ENCODE measurements at places on chromosomes 3 and 15.

DNA sequence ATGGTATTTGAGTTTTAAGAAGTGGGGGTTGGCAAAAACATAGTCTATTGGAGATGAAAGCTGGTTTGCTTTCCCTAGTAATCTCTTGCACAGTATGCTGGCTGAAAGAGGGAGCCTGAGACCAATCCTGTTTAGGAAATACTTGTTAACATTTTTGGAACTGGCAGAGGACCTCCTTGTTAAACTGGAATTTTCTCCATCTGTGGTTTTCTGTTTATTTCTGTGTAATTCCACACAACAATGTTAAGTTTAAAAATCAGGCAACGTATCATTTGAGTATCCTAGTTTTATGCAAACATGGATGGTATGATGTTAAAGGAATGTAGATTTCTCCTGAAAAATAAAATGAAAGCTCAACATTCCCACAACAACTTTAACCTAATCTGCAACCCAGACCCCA, 536.0 kb upstream of the TBL1XR1 start:
- no peaks in the 10 kb centered on the region for H3K27me3 ChIP-seq
- peaks cover 4% of the 10 kb centered on the region for H3K4me1 ChIP-seq
- H3K4me3 ChIP-seq = no peak overlapping the region
- H3K36me3 ChIP-seq = no peaks in the 10 kb centered on the region
- DNase-seq = no peak

DNA sequence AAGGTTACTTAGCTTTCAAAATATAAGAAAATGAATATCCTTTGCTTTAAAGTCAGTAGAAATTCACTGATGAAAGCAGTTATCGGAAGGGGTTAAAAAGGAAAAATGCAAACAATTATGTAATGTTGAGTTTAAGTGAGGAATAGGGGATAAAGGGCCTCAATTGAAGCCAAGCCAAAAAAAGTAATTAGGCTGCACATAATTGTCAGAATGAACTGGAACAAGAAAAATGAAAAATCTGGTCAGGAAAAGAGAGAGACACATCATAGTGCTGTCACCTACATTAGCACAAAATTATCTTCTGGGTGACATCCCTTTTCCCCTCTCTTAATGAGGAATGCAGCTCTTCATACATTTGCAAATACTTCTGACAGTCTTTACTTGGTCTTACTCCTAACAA, 48.8 kb upstream of the PIK3R4 start:
- H3K4me1 ChIP-seq = no peaks in the 10 kb centered on the region
- no peaks in the 10 kb centered on the region for H3K36me3 ChIP-seq
- H3K27ac ChIP-seq = no peak overlapping the region
- no peak for DNase-seq

DNA sequence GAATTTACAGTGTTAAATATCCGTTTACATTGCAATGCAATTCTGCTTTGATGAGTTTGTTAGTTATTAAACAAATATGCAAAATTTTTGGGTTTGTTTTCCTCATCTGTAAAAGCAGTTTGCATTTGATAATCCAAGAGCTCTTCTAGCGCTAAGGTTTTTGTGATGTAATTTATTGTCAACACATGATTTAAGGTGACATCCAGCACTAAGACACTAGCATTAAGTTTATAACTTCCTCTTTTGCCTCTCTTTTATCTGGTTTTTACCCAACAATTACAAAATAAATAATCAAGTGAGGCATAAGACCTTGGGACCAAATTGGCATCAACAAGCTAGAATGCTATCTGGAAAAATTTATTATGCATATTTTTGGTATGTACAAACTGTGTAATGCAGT, 969 bp upstream of the DNAJC19 start:
- H3K27me3 ChIP-seq = no peaks in the 10 kb centered on the region
- peak overlapping the region; percentile 72 for H3K4me3 ChIP-seq
- no peaks in the 10 kb centered on the region for H3K36me3 ChIP-seq
- peak overlapping the region; percentile 89 for H3K27ac ChIP-seq

GRCh38 chr3:9897408-9898372, 5.0 kb upstream of the IL17RE start:
- no peak overlapping the region for H3K4me3 ChIP-seq
- H3K36me3 ChIP-seq = no peaks in the 10 kb centered on the region
- peak overlapping the region; percentile 31 for H3K27ac ChIP-seq
- DNase-seq = no peak
- H3K27me3 ChIP-seq = no peaks in the 10 kb centered on the region

DNA sequence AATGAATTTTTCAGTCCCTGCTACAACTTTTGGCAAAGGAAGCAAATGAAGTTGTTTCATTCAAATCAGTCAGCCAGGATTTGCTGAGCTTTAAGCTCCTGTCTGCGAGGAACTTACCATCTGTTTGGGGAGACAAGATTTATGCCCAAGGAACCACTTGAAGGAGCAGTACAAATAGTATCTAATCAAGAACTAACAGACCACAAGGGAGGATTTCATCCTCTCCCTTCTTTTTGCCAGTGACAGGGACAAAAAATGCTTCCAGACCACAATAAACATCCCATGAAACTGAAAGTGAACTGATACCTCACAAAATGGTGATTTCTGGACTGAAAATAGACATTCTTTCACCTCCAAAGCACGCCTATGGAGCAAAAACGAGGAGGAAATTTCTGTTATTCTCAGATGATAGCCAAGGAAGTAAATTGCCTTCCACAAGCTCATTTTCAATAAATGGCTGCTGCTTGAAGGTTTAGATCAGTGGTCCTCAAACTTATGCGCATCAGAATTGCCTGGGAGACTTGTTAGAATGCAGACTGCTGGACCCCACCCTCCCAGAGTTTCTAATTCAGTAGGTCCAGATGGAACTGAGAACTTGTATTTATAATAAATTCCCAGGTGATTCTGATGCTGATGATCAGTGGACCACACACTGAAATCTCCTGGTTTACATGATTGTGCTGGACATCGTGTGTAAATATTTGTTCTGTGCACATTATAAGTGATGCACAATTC, 202.4 kb upstream of the GADL1 start:
- H3K4me3 ChIP-seq = no peak overlapping the region
- no peak for DNase-seq
- H3K27me3 ChIP-seq = no peaks in the 10 kb centered on the region

GRCh38 chr3:169657351-169658124, 6.0 kb downstream of the MECOM start:
- H3K27me3 ChIP-seq = peaks cover 15% of the 10 kb centered on the region
- peak overlapping the region; percentile 58 for H3K27ac ChIP-seq
- DNase-seq = no peak

DNA sequence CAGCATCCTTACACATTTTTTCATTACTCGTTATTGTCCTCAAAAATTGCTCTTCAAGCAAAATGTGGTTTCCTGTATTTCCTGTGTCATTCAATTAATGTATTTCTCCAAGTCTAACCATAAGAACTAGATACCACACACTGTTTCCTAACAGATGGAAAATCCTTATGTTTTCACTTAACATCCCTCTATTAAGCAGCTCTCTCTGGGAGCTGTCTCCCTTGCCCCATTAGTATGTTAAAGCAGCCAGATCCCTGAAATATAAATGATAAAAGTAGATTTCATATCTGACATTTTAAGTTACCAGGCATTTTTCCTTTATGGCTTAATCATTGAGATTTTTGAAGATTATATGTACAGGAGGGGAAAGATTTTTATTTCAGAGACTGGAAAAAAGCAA, 15.9 kb downstream of the PFN2 start:
- H3K27me3 ChIP-seq = no peaks in the 10 kb centered on the region
- DNase-seq = no peak
- no peaks in the 10 kb centered on the region for H3K36me3 ChIP-seq
- H3K27ac ChIP-seq = no peak overlapping the region

DNA sequence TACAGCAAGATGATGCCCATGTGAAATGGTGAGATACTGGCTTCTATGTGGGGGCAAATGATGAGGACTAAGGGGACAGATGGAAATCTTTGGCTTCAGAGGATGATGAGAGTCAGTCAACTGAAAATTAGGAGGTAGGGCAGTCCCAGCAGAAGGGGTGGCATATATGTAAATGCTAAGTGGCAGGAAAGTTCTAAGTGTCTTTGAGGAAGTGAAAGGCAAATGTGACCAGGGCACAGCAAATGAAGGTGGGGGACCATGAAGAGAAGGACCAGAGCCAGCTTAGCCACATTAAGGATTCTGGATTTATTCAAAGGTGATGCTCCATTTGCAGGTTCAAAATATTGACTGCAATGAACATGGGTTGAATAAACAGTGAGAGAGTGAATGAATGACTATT, 29.2 kb upstream of the LIMD1 start:
- no peaks in the 10 kb centered on the region for H3K4me1 ChIP-seq
- no peaks in the 10 kb centered on the region for H3K36me3 ChIP-seq
- no peak overlapping the region for H3K4me3 ChIP-seq

Measured in uterus (tissue), 4 donors.